ENCODE measurements at places on chromosomes 5 and 9.

GRCh38 chr5:15116996-15117395, 245.4 kb upstream of the ANKH start:
- DNase-seq, result no peak

- DNase-seq, result peak; percentile 37
Measured at GRCh38 chr9:28086881-28087280, 513.6 kb upstream of the C9orf72 start.

GRCh38 chr5:147504011-147504410, 5.9 kb downstream of the DPYSL3 start:
- DNase-seq, result no peak

DNA sequence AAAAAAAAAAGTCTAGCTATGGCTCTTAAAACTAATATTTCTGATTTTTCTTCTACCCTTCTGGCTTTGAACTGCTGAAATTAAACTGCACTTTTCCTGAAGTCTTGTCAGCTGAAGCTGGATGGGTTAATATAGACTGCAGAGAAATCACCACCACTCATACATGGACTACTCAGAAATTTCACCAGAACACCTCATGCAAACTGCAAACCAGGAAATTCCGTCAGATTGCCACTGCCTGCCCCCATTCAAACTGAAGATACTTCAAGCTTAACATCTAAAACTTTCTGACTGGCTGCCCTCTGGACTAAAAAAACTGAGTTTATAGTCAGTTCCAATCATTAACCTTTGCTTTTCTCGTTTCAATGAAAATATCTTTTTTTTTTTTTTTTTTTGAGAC, 11.6 kb upstream of the ANXA2R start:
- no peak for DNase-seq

DNA sequence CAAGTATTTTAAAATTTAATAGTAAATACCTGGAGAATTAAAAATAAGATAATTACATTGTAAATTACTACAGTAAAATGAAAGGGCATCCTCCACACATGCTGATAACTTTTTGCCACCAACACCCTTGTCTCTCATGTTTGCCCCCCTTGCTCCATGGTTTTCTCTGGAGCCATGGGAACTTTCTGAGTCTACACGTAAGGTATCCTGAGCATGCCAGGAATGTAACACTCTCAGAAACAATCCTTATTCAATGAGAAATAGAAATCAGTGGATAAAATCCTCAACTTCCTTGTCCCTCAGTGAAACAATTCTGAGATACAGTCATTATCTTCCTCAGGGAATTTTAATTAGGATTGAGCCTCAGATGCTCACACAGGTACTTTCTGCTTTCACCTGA, 108.9 kb downstream of the IZUMO3 start:
- DNase-seq, result no peak

GRCh38 chr5:92927291-92927778, 653.7 kb downstream of the NR2F1-AS1 start:
- no peak for DNase-seq

GRCh38 chr5:40437452-40437861, 242.3 kb upstream of the PTGER4 start:
- peak; percentile 56 for DNase-seq

Measured in epithelial cell of prostate (primary cell).